NAMALWA (cell line): ENCODE measurements at places on chromosomes 1 and 21.
A peak's percentile ranks its signal among the peaks of the same experiment; 100 is the strongest.

DNA sequence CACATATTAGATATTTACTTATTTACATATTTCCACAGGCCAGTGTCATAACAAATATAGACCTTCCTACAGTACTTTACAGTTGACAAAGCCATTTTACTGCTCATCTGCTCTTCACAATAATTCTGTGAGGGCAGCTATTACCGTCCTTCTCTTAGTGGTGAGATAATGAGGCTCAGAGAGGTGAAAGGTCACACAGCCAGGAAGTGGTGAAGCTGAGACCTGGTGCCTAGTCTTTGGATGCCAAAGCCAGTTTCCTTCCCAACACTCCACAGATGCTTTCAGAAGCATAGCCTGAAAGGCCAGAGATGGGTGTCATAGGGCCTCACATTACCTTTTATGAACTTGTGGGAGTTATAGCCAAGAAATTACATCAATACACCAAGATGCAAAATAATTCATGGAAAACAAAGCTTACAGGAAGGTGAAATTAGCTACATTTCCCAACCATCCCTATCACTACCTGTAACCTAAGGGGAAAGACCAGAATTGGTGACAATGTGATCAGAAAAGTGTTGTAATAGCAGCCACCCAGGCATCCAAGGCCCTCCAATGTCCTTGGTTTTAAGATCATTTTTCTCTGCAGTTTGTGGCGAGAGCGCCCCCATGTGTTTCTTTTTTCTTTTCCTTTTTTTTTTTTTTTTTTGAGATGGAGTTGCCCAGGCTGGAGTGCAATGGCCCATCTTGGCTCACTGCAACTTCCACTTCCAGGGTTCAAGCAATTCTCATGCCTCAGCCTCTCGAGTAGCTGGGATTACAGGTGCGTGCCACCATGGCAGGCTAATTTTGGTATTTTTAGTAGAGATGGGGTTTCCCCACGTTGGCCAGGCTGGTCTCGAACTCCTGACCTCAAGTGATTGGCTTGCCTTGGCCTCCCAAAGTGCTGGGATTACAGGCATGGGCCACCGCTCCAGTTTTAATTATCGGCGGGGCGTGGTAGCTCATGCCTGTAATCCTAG, 26.5 kb upstream of the RPL11 start:
- DNase-seq, result peak; percentile 82

DNA sequence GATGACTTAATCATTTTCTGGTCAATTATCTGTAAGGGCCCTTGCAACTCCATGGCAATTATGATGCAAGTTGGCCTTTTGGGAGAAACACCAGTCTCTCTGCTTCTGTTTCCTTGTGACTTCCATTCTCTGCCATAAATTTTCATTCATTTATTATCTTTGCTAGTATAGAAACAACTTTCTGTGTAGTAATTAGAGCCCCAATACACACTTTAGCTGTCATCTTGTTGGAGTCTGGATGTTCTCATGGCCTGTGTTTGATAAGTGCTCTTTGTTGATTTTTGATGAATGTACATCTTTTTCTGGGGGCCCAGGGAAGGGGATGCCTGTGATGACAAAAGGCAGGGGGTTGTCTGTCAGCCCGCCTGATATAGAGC, 22.4 kb downstream of the PROX1 start:
- no peak for DNase-seq

DNA sequence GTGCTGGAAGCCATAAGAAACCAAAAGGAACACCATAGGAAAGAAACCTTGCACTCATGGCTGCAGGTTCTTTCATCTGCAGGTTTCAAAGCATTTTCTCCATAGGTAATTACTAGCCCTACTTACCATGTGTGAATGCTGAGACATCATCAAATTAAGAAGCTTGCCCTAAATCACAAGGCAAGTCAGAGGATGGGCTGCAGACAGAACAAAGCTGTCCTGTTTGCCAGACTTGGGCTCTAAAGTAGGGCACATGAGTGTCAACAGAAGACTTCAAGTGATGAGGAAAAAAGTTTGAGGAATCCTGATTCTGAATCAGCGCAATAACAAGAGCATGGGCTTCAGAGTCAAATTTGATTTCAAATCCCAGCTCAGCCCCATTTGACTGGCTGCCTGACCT, 5.8 kb upstream of the EPS15 start:
- no peak for DNase-seq

DNA sequence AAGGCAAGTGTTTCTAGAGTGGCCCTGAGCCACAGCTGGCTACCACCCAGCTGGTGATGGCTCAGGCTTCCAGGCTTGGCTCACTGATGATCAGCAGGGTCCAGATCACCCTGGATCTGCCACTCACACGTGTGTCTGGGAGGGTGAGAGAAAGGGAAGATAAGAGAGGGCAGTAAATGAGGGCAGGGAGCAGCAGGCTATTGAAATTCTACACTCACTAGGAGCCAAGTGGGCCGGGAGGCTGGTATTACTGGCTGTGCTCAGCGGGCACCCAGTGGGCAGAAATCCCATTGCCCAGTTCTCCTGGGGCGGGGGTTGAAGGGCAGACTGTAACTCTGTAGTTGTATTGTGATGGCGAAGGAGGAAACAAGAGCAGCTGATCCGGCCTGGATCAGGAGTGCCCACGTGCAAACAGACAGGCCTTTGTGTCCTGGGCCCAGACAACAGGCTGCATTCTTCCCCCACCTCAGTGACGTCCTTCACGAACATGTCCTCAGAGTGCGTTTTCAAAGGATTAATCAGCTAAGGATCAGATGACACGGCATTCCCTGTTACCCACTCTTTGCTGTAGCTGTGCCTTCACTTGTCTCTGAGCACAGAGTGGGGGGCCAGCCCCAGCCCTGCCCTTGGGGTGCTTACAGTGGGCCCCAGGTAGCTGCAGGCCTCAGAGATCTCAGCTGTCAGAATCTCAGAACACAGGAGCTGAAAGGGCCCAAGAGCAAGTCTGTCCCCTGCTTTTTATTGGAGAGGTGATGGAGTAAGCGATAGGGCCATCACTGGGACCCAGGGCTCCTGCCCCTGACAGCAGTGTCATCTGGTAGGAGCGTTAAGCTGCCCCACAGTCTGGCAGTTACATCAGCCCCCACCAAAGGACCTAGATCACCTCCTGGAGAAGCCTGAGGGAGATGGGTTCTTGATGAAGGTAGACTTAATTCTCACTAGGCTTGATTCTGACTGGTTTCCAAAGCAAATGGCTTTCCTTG, 60.5 kb downstream of the ATP1A1 start:
- no peak for DNase-seq

DNA sequence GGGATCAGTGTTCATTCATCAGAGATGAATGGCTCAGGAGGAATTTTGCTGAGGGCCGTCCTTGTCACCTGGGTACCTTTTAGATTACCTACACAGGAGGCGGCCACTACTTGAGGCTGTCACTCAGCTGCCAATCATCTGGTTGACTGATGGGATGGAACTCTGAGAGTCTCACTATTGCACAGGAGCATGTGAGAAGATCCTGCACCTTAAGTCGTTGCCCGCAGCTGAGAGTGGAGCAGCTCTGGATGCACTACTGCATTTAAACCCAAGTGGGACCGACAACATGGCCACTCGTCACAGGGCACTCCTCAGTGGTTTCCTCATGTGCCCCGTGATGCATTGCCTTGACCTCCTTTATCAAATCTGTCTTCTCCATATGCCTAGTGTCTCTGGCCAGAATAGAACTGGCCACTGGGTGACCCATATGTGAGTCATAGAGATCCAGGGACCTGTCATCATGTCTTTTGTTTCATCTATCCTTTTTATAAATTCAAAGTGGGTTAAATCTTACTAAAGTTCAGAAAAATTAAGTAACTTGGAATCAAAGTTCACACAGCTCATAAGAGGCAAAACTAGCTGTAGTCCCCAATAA, 165.5 kb downstream of the ZSCAN20 start:
- no peak for DNase-seq

DNA sequence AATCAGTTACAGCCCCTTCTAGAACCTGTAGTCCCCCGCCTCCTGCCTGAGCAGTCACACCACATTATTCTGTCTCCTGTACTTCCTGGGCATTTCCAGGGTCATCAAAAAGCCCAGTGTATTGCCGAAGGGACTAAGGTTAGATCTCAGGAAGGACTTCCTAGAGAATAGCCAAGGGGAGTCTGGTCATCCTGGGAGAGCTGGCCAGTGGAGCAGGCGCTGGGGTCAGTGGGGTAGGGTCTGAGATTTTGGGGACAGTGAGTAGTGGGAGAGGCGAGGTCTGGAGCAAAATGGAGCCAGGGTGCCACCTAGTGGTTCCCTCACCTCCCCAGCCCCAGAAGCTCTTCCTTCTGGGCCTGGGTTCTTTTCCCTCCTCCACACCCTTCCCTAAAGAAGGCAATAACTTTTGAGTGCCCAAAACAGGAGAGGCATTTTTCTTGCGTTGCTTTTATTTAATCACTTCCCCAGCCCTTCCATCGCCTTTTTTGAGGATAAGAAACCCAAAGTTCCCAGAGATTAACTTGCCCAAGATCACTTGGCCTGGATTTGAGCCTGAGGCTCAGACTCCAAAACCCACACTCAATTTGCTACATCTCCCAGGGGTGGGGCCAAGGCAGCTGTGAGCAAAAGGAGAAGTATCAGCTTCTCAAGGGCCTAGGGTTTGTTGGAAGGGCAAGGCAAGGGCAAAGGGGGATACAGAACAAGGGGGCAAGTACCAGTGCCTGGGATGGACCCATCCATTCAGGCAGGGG, 7.3 kb upstream of the PMVK start:
- peak; percentile 95 for DNase-seq

- no peak for DNase-seq
These were observed 34.8 kb upstream of the SYCP1 start for GRCh38 chr1:114819869-114820268.

GRCh38 chr1:190175320-190175719, 302.3 kb downstream of the BRINP3 start:
- no peak for DNase-seq

DNA sequence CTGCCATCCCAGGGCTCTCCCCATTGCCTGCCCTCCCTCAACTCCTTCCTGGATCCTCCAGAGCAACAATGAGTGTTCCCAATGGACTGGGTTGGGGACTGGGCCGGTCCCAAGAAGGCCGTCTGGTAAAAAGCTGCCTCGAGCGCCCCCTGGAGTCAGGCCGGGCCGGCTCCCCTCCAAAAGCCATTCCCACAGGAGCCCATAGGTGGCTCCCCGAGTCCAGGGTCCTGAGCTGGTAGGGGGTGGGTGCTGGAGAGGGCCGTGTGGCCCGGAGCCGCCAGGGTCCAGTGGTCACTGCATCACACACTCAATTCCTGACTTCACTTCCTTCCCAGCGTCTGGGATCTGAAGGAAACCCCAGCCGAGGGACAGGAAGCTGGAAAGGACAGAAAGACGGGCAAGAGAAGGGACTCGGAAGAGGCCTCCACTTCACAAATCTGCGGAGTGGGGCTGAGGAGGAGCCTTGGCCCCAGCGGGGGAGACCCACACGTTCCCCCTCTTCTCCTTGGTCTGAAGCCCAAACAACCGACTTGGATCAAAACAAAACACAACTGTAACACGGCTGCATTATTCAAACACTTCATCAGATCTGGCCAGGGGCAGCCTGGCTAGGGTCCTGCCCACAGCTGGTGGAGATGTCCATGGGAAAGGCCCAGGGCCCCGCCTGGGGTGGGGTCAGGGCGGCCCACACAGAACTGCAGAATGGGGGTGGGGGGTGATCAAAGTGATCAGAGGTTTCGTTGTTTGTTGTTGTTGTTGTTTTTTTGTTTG, 10.9 kb upstream of the ALDH4A1 start:
- peak; percentile 65 for DNase-seq

DNA sequence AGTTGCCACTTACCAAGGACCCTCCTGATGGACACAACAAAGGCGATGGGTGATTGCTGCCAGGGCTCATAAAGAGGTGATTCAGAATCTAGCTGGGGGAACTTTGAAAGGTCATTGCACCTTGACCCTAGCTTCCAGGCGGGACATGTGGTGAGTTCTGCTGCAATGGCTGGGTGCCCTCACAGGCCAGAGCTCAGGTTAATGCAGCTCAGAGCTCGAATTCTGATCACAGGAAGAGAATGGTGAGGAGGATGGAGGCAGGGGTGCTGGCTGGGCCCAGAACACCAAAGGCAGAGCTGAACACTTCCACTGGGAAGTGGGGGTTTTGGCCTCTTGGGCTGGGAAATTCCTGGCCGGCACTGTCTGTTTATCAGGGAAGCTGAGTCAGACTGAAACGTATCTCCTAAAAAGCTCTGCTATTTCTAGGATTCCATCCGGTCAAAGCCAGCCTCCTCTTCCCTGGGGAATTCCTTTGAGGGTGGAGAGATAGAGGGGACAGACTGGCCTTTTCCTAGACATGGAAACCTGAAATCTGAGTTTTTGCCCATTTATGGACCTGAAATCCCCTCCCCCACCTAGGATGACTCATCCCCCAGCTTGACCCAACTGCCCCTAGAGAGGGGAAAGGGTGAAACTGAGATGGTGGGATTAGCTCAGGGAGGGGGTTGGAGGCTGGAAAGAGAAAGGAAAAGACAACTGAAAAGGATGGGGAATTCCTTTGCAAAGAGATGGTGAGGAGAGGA, 27.2 kb downstream of the NUAK2 start:
- DNase-seq, result no peak

DNA sequence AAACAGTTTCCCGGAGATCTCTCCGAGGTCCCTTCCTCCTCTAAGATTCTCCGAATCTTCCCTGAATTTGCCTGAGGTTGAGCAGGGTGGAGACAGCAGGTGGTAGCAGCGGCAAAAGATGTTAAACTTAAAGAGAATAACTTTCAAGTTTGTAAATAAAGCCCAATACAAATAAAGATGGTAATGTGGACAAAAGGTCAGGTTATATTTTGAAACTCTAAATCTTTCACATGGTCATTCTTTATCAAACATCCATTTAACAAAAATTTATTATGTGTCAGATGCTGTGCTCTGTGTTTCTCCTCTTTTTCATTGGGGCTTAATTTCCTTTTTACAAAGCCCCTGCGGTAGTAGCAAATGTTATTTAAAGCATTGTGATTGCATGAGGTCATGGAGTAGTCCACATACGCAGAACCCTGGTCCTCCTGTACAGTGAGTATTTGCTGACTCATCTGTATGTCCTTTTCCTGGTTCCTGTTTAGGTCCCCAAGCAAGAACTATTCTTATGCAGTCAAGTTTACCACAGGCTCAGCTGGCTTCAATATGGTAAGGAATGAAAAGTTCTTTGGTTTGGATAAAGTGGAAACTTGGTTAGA, 119.2 kb downstream of the ITSN1 start:
- DNase-seq, result no peak
